ENCODE measurements at places on chromosomes 6 and 20.
A peak's percentile ranks its signal among the peaks of the same experiment; 100 is the strongest.

- DNase-seq, result no peak
These were observed 158.8 kb downstream of the NKAIN2 start for GRCh38 chr6:123962508-123962907.

- DNase-seq, result no peak
These were observed 41.4 kb downstream of the MAP7 start for GRCh38 chr6:136508725-136509392.

- DNase-seq, result no peak
These were observed 564.3 kb upstream of the MARCKS start for GRCh38 chr6:113292646-113293422.

DNA sequence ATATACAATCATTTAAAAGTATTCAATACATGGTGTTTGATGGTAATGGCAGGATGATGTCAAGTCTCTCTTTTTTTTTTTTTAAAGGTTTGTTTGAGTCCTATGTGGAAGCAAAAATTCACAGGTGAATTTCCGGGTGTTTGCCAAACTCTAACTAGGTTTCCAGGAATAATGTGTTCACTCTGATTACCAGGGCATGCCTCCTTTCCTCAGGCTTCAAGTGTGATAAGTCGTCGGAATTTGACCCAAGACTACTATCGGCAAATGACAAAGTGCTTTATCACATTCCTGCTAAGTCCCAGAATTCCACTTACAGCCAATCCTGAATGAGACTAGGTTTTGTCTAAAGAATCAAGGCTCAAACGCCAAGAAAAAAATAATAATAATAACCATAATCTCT is 7.3 kb downstream of the OARD1 start:
- DNase-seq, result no peak

GRCh38 chr6:70706491-70707123 is 38.9 kb downstream of the SMAP1 start:
- peak; percentile 47 for DNase-seq

GRCh38 chr6:111939902-111940301 is 66.7 kb upstream of the FYN start:
- DNase-seq, result no peak

DNA sequence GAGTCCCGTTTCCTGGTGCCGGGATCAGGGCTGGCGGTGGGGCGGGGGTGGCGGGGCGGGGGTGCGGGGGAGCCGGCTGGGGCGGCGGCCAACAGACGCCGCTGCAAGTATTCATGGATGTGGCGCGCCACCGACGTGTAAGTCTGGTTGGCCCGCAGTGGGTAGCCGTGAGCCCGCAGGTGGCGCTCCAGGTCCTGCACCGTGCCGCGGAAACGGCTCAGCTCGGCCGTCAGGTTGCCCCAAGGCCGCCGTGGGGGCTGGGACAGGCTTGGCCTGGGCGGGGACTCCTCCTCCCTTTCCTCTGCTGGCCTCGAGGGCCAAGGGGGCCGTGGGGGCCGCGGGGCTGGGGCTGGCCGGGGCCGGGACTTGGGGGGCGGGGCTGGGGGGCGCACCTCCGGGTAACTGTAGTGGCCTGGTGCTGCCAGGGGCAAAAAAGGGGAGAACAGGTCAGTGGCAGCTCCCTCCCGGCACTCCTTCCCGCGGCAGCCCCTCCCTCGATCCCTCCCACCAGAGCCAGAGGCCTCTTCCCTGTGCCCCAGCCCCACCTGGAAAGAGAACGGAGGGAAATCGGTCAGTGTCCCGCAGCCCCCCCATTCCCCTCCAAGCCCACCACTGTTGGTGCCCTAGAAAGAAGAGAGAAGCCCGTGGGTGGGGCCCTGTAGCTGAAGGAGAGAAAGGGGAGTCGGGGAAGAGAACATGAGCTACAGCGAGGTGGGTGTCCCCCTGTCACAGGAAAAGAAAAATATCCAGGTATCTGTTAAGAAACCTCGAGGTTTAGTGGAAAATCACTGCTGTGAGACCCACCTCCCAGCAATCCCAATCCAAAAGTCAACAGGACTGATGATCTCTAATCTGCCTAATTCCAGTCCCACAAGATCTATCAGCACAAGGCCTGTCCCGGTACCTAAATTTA is 21.3 kb downstream of the TNXB start:
- DNase-seq, result peak; percentile 77

- no peak for DNase-seq
These were observed 106.6 kb downstream of the RNASET2 start for GRCh38 chr6:166849749-166850183.

- DNase-seq, result peak; percentile 34
These were observed 717.6 kb upstream of the MAP3K7 start for GRCh38 chr6:91304521-91304920.

DNA sequence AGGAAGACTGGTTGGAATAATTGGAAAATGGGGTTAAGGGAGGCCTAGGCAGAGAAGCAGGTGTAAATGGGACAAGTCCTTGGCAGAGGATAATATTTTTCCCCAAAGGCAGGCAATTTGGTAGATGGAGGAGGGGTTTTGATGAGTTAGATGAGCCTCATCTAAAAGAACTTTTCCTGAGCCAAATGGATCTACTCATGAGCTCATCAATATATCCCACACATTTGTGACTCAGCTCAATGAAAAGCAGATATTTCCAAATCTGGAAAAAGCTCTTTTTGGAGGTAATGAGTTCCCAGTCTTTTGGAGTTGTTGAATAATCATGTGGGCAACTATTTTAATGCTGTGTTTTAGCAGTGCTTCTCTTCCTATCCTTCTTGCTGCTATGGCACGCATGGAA is 685.5 kb upstream of the CITED2 start:
- DNase-seq, result no peak

DNA sequence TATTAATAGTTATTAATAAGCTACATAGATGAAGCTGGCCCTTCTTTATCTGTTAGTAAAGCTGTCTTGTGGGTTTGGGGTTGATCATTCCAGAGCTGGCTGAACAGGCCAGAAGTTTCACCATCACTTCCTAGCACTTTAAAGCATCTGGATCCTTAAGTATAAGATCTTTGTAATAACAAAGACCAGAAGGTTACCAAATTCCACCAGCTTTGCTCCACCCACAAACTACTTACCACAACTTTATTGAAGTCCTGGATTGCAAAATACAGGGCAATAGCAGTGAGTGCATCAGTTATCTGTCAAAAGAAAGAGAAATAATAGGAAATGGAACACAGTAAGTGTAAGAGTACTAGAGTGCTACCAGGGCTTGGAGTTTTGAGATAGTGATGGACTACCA is 33.0 kb downstream of the PIGU start:
- peak; percentile 97 for DNase-seq

DNA sequence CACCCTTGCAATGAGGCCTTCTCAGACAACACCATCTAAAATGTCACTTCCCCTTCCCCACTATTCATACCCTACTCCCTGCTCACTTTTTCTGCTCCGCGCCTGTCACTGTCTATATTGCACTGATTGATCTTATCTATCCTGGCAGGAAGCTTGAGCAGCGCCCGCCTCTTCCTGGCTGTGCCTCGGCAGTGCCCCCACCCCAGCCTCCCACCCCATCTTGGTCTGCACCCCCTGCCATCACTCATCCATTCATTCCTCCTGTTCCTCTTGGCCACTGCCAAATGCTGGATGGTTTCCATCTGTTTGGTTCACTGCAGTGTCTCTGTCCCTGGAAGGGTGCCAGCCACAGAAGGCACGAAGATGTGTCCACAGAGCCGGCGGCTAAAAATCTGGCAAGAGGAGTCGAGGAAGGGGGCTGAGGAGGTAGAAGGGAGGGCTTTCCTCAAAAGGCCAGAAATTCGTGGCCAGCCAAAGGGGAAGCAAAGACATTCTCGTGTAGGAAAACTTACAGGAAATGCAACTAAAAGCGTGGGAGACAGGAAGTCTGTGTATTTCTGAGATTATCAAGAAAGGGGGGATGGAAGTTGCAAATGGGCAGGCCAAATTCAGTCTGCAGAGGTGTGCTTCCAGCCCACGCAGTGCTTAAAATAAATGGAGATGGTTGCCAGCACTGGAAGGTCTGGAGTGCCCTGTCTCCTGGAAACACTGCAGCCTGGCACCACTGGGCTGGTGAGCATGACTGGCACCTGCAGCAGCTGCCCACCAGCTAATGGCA is 27.6 kb downstream of the SYNJ2 start:
- DNase-seq, result peak; percentile 51

GRCh38 chr6:162721404-162721687 is 6.2 kb downstream of the PRKN start:
- DNase-seq, result no peak

DNA sequence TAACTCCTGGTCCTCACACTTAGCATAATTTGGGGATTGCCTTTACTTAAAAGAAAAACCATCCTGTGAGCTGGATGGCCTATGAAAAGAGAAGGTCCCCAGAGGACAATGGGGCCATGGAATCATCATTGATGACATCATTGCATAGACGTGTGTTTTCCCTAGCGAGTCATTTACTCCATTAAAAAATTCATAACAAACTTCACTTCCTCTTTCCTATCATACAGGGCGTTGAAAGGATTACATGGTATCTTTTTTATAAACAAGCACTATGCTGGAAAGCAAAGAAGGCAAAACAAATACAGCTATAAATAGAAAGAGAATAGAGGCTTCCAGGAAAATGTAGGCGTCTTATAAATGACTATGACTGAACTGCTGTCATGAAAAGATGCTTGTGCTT is 11.3 kb upstream of the COL12A1 start:
- peak; percentile 70 for DNase-seq

DNA sequence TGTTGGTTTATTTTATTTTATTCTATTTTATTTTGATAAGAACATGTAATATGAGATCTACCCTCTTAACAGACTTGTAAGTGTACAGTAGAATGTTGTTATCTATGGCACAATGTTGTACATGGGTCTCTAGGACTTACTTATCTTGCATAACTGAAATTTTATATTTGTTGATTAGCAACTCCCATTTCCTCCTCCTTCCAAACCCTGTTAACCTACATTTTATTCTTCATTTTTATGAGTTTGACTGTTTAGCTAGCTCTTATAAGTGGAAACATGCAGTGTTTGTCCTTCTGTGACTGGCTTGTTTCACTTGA is 37.9 kb upstream of the BCAS1 start:
- DNase-seq, result no peak

- no peak for DNase-seq
These were observed 60.4 kb upstream of the CCN2 start for GRCh38 chr6:132011582-132011981.

GRCh38 chr6:50927800-50928199 is 109.1 kb downstream of the TFAP2B start:
- peak; percentile 80 for DNase-seq

- DNase-seq, result no peak
These were observed 216.0 kb downstream of the DLL1 start for GRCh38 chr6:170074907-170075306.

- DNase-seq, result peak; percentile 74
These were observed 1.3 kb downstream of the SEC63 start for GRCh38 chr6:107956586-107957307.

DNA sequence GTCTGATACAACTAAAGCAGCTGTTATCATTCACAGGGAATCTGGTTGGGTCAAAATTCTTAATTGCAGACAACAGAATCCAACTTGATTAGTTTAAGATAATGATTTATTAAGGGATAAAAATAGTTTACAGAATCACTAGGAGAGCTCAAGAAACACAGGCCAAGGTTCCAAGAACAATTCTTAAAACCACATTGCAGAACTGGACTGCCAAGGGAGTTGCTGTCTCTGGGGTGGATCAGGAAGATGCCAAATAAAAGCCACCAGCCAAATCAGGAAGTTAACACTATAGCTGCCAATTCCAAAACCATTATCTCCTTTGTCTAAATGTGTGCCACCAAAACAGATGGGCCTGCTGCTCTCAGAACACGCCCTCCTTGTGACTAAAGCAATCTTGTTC is 53.7 kb downstream of the NUDT3 start:
- no peak for DNase-seq

DNA sequence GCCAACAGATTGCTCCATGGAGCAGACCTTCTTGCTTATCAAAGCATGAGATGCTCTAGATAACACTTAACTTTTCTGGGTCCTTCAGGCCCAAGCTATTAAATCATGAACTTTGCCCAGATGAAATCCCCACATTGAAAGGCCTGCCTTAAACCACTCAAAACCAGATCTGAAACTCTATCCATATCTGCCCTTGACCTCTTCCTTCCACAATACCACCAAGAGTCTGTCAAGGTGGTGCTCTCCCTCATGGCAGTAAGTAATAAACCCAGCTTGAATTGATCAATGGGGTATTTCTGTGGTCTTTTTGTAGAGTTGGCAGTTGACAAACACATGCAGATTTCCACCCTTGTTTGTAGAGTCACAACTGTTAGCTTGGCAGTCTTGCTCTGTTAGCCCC is 135.5 kb downstream of the ISM1 start:
- DNase-seq, result no peak

GRCh38 chr20:31678389-31679356 is 41.0 kb downstream of the COX4I2 start:
- DNase-seq, result peak; percentile 57

DNA sequence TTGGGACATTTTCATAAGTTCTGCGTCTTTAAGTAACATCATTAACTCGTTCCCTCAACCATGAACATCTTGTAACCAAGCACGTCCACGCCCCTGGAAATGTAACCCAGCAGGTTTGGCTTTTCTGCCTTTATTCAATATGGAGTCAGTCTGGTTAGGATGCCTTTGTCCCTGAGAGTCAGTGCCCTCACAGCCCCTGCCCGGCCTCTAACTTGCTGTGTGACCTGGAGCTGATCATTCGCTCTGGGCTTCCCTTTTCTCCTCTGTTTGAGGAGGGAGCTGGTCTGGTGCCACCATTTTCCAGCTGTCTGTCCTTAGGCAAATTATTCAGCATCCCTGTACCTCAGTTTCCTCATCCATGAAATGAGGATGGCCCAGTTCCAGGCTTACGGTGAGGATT is 26.5 kb upstream of the ANGPT4 start:
- no peak for DNase-seq

DNA sequence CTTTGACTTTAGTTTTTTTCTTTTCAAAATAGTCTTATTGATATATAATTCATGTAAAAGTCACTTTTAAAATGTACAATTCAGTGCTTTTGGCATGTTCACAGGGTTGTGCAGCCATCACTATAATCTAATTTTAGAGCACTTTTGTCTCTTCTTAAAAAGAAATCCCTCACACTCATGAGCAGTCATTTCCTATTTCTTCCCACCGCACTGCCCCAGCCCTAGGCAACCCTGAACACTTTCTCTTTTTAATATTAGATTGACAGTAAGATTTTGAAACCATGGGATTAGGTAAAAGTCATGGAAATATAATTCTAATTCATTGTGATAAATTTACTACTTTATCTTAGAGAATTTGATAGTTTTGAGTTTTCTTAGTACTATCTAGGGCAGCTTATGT is 309.4 kb downstream of the UTRN start:
- DNase-seq, result no peak

GRCh38 chr20:57223648-57224489 is 42.6 kb downstream of the BMP7 start:
- no peak for DNase-seq

- DNase-seq, result no peak
These were observed 62.5 kb downstream of the RALGAPA2 start for GRCh38 chr20:20649945-20650344.

GRCh38 chr20:35039146-35039545 is 53.5 kb downstream of the TRPC4AP start:
- DNase-seq, result no peak

- DNase-seq, result no peak
These were observed 69.2 kb upstream of the GMDS start for GRCh38 chr6:2314641-2315040.

- DNase-seq, result peak; percentile 90
These were observed 108.2 kb upstream of the NFATC2 start for GRCh38 chr20:51650685-51651134.
